NCI-H1417 (cell line): ENCODE measurements at places on chromosomes 11 and 22.
A peak's percentile ranks its signal among the peaks of the same experiment; 100 is the strongest.

DNA sequence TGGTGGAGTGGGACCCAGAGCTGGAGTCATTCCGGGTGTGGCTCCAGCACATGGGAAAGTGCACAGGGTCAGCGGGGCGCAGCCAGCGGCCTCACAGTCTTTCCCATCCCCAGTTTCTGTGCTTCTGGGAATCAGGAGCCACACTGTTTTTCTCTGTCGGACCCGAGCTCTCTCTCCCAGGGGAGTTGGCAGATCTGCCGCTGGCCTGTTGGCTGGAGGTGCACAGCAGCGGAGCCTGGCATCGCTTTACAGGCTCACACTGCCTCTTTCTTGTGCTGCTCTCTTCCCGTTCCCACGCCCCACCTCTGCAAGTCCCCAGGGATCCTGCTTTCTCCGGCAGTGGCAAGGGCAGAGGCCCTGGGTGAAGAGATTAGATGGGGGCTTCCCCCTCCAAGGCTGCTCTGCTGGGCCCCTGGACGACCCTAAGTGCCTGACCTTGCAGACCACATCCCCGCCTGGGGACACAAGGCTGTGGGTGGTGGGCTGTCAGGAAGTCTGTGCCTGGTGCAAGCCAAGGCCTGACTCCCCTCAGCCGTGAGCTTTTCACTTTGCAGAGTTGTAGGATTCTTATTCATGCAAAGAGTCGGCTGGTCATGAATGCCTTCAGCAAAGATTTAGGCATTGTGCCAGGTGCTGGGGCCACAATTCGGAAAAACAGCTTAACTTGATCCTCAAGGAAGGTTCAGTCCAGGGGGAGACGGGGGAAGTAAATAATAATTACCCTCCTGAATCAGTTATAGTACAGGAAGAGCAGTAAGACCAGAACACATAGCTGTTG lies 116.3 kb downstream of the TIMP3 start:
- no peak for DNase-seq

DNA sequence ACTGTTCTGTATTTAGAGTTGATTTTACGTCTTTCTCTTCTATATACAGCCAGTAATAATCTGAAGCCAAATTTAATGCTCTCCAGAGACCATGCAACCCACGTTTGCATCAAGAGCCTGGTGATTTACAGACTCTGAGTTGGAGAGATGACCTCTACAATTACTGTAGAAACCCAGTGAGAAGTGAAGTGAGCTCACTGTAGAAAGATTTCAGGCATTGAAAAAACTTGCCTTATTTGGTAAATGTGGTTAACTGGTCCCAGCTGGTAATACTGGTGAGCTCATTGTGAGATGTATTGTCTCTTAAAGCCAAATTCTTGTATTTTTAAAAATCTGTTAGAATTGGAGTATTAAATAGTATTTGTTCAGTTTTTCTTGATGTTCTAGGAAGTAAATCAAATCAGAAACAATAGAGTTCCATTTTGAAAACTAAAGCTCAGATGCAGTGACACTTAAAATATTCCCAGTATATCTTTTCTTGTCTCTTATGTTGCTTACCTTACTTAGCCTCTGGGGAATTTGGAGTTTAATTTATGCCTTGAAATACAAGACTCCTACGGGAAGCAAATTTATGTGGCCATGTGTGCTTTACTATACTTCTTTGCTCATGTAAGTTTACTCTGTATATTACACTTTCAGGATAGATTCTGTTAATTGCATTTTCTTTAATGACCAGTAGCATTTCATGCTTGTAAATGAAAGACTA lies 189.9 kb downstream of the ARHGAP42 start:
- DNase-seq = peak; percentile 5

DNA sequence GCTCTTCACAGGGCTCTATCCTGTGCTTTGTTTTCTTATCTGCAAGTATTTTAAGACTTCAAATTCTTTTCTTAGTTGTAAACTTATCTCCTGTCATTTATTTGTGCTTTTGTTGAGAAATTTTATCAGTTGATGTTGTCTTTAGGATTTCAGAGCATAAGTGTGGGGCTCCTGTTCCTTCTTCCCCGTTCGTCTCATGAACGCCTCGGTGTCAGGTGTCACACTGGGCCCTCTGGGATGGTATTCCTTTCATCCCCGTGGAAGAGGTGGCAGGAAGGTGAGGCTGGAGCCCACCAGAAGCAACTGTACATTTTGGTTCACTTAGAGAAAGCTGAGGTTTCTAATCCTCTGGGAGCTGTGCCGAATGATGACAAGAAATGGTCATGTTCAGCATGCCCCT lies 17.9 kb downstream of the NADSYN1 start:
- no peak for DNase-seq

DNA sequence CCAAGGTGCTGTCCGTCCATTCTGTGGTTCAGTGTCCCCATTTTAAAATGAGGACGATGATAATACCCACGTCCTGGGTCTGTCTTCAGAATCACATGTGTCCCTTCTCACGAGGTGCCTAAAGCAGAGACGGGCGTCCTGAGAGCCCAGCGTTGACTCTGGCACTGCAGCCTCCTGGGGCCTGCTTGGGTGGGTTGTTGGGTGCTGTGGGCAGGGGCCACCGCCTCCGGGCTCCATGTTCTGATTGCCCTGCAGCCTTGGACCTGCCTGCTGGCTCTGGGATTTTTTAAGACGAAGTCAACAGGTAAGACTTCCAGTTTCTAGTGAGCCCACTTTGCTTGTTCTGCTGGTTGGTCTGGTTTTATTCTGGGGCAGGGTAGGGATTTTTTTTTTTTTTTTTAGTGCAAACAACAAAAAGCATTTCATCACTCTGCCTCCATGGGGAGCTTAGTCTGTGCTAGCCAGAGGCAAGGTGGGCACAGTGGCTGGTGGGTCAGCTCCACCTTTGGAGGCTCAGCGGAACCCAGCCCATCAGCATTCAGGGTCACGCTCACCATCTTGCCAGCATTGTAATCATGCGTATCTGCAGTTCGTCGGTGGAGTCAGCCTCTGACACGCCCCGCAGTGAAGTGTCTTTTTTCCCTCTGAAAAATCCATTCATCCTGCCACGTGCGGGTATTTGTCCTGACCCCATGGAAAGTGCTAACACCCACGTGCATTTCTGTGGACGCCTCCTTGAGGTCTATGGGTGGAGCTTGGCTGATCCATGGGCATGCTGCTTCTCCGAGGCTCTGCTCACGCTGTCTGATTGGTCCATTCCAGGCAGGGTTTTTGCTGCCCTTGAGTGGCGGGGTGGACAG lies 28.3 kb downstream of the NADSYN1 start:
- DNase-seq = no peak

- no peak for DNase-seq
Observed at GRCh38 chr11:29125606-29126005, 891.2 kb downstream of the KCNA4 start.

DNA sequence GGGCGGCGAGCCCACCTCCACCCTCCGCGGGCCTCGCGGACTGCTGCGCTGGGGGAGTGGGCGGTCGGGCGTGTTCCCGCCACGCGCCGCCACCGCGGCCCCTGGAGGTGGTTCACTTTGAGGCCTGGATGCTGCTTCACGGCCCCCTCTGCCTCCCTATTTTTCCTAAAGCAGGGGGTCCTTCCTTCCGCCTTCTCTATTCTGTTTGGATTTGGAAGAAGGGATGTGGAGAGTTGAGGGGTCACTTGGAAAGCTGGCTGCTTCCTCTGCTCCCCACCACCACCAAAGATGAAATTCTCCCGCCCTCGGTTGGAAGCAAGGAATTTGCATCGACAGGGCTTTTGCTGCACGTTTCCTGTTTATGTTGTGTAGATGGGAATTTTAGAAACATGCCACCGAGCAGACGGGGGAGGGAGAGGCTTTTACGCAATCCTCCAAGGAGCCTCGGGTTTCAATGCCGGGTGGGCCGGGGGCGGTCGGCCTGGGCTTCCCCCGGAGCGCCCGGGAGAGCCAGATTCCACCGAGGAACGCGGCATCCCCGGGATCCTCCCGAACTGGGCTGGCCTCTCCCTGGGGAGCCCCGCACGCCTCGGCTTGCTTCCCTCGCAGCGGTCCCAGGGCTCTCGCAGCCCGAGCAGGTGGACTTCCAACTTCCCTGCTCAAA lies 403 bp upstream of the SBF2 start:
- DNase-seq = peak; percentile 73

DNA sequence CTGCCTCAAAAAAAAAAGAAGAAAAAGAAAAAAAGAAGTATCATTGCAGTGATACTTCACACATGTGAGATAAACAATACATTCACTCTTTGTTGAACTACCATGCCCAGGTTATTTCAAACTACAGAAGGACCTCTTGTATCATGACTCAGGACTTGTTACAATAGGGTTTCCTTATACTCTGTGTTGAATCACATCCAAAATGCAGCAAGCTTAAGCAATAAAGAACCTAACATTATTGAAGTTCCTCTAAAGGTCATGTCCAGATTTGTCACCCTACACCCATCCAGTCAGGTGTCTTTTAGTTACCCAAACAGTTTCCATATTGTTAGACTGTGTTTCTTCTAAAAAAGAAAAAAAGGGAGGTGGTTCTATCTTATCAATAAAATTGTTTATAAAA lies 26.9 kb upstream of the ALKBH3 start:
- no peak for DNase-seq

DNA sequence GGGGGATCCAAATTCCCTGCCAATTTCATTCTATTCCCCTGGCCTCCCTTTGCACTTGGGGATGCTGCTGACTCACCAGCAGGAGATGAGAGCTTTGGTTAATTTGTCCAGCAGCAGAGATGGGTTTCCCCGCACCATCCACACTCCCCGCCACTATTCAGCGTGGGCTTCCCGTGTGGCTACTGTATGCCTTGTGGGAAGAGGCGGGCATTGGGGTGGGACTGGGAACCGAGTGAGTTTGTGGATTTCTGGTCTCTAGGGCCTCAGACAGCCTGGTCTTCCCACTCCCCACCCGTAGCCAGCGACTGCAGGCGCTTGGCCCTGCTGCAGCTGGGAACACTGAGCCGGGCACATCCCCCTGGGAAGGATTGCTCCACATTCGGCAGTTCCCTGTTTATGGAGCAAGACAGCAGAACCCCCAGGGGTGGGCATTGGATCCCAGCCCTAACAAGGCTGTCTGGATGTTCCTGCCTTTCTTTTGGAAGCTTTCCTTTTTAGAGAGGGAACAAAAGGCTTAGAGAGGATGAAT lies 23.4 kb downstream of the KIAA1671 start:
- no peak for DNase-seq

GRCh38 chr11:3043315-3043871 lies 13.8 kb downstream of the CARS1 start:
- DNase-seq = no peak

- no peak for DNase-seq
Observed at GRCh38 chr22:16925407-16925966, 82.5 kb downstream of the GAB4 start.

- peak; percentile 88 for DNase-seq
Observed at GRCh38 chr11:123054301-123055065, 7.5 kb downstream of the HSPA8 start.

DNA sequence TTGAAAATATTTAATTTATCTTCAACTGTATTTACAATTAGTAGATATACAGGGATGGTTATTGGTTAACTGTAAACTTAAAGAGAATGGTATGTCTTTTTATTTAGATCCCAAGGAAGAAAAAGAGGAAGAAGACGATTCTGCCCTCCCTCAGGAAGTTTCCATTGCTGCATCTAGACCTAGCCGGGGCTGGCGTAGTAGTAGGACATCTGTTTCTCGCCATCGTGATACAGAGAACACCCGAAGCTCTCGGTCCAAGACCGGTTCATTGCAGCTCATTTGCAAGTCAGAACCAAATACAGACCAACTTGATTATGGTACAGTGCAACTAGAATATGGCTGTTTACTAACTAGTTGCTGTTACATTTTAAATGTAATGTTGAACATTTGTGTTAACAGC lies 12.7 kb upstream of the CNTF start:
- DNase-seq = no peak

GRCh38 chr11:820655-821511 lies 2.2 kb downstream of the PNPLA2 start:
- no peak for DNase-seq

- no peak for DNase-seq
Observed at GRCh38 chr22:23531966-23532705, 48.0 kb downstream of the IGLL1 start.

- DNase-seq = no peak
Observed at GRCh38 chr11:122737951-122738693, 82.6 kb downstream of the UBASH3B start.

- peak; percentile 96 for DNase-seq
Observed at GRCh38 chr11:36594316-36594989, at the start of gene IFTAP. Gene IFTAP, plus strand, starts transcription at chr11:36594502. Its CDS starts 15,602 bp downstream, at chr11:36610104.

- DNase-seq = peak; percentile 85
Observed at GRCh38 chr11:115503083-115503885, 931 bp downstream of the CADM1 start.

GRCh38 chr11:134332189-134332631 lies 422 bp downstream of the GLB1L2 start:
- no peak for DNase-seq
